ENCODE measurements at places on chromosomes 11 and 22. TPM values are rescaled to one million over a fixed set of nuclear protein-coding genes. Genes with fewer than 3 reads are reported as not detected.

GRCh38 chr11:34558673-34559072, 45.1 kb upstream of the ELF5 start:
- no peak for DNase-seq

MUC2 gene
- not detected for total RNA-seq

DNA sequence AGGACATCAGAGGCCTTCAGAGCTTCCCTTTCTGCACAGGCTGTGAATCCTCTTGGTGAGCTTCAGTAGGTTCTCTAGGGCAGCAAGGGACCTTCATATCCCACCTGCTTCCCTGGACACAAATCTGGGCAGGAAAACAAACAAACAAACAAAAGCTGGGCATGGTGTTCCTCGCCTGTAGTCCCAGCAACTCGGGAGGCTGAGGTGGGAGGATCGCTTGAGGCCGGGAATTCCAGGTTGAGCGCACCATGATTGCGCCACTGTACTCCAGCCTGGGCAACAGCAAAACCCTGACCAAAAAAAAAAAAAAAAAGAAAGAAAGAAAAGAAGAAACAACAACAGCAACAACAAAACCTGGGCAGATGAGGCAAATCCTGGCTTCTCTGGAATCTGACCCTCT, 92.9 kb downstream of the CEP164 start:
- DNase-seq, result no peak

DNA sequence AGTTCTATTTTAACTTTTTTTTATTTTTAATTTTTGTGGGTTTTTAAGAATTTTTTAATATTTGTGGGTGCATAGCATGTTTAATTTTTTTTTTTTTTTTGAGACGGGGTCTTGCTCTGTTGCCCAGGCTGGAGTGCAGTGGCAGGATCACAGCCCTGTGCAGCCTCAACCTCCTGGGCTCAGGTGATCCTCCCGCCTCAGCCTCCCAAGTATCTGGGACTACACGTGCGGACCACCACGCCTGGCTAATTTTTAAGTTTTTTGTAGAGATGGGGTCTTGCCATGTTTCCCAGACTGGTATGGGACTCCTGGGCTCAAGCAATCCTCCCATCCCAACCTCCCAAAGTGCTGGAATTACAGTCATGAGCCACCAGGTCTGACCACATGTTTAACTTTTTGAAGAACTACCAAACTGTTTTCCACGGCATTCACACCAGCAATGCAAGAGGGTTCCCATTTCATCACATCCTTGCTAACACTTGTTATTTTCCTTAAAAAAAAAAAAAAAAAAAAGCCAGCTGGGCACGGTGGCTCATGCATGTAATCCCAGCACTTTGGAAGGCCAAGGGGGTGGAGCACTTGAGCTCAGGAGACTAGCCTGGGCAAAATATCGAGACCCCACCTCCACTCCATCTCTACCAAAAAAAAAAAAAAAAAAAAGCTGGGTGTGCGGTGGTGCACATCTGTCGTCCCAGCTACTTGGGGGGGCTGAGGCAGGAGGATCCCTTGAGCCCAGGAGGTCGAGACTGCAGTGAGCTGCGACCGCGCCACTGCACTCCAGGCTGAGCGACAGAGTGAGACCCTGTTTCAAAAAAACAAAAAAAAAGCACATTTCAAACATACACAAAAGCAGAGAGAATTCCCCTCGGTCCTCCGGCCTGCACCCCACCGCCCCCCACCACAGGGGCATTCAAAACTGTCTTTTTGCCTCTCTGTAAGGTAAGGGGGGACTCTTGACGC, 16.7 kb upstream of the TXNRD2 start:
- peak; percentile 78 for DNase-seq

- DNase-seq, result no peak
These were observed 69.8 kb upstream of the PGR start for GRCh38 chr11:101199416-101199815.

PAX6 gene
- 0.63 TPM for total RNA-seq
